ENCODE measurements at places on chromosomes 7 and 10. TPM values are rescaled to one million over a fixed set of nuclear protein-coding genes. Genes with fewer than 3 reads are reported as not detected.

Gene GNGT1
- not detected for total RNA-seq

GRCh38 chr7:112959276-112959675 lies 127.4 kb downstream of the GPR85 start:
- DNase-seq: no peak
- no peak overlapping the region for H3K27ac ChIP-seq
- H3K27me3 ChIP-seq: no peaks in the 10 kb centered on the region

Gene JAKMIP3
- 0.28 TPM for total RNA-seq

DNA sequence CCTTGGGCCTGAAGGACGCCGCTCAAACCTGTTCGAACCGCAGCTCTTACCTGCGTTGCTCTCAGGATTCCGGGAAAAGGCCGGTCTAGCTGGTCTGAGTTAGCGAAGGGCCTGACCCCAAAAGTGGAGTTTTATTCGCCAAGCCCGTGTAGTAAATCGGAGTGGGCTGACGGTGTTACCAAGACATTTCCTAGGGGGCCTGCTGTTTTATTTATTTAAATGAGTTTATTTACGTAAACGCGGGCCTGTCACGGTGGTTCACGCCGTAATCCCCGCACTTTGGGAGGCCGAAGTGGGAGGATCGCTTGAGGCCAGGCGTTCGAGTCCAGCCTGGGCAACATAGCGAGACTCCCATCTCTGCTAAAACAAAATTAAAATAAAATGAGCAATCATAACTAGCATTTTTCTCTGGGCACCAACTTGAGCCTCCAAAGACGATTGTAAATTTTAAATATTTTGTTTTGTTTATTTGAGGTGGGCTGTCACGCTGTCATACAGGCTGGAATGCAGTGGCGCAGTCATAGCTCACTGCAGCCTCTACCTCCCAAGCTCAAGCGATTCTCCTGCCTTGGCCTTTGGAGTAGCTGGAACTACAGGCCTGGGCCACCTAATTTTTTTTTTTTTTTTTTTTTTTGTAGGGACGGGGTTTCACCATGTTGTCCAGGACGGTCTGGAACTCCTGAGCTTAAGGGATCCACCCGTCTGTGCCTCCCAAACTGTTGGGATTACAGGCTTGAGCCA lies 903 bp downstream of the ZNF655 start:
- peak overlapping the region; percentile 100 for H3K4me3 ChIP-seq
- peaks cover 46% of the 10 kb centered on the region for H3K4me1 ChIP-seq
- H3K36me3 ChIP-seq: peaks cover 48% of the 10 kb centered on the region

- H3K27me3 ChIP-seq: peaks cover 4% of the 10 kb centered on the region
- H3K4me3 ChIP-seq: no peak overlapping the region
- no peak for DNase-seq
- no peaks in the 10 kb centered on the region for H3K4me1 ChIP-seq
- H3K36me3 ChIP-seq: no peaks in the 10 kb centered on the region
Observed at GRCh38 chr7:113402005-113402404, 283.7 kb upstream of the SMIM30 start.

GRCh38 chr10:47140761-47141348 lies 159.1 kb upstream of the GDF10 start:
- H3K4me1 ChIP-seq: peaks cover 2% of the 10 kb centered on the region
- peaks cover 2% of the 10 kb centered on the region for H3K27me3 ChIP-seq
- no peak overlapping the region for H3K4me3 ChIP-seq
- H3K27ac ChIP-seq: no peak overlapping the region

GRCh38 chr10:52679117-52679516 lies 93.5 kb downstream of the MBL2 start:
- no peaks in the 10 kb centered on the region for H3K27me3 ChIP-seq
- no peaks in the 10 kb centered on the region for H3K36me3 ChIP-seq
- DNase-seq: no peak
- H3K27ac ChIP-seq: no peak overlapping the region
- H3K4me1 ChIP-seq: no peaks in the 10 kb centered on the region

Gene ERVW-1
- not detected for total RNA-seq
